H7 (cell line): ENCODE measurements at places on chromosomes 4 and X.

DNA sequence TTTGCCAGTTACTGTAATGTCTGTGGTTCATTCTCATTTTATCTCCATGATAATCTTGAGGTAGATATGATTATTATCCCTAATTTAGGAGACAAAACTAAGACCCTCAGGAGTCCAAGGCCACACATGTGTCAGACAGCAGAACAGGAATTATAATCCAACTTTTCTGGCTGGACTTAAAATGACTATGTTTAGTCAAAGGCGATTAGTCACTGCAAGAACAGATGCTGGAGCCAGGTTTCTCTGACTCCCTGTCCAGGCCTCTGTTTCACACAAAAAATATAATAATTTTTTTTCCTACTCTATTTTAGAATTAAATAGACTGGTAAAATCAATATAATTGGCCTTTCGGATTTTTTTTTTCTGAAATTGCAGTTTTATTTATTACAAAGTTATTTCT lies 56.7 kb upstream of the TMEM131L start:
- DNase-seq = no peak

DNA sequence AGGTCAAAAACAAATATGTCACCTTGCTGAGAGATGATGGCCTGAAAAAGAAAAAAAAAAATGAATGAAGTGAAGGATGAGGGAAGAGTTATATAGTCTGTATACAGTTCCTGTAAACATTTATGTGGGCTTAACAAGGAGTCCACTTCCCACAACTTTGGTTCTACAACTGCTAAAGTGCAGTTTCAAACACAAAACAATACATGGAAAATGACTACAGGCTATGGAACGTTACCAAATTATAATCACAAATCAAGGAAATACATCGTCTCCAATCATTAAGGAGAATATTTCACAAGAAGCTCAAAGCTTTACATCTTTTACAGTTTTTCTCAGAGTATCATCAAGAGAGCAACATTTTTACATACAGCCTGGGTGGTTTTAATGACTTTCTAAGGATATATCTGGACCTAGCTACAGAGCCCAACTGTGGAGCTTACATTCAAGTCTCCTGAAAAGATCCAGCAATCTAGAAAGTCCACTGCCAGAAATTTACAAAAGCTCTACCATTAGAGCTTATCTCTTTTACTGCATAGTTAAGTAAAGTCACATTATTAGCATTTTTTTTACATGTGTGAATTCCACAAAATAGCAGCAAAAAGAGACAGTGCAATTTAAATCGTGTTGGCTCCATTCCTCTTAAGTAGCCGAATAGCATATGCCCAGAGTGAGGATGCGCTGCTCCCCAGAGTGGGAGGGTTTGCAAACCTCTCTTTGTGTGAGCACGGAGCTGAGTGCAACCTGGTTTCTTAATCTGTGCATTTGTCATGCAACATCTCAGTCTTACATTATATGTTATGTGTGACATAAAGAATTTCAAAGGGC lies 128.3 kb downstream of the MANBA start:
- DNase-seq = no peak

GRCh38 chrX:103276581-103277002 lies at the start of gene TCEAL5:
Gene TCEAL5, minus strand, starts transcription at chrX:103276750. Its CDS starts 2,187 bp downstream, at chrX:103274563.
- DNase-seq = peak; percentile 47

DNA sequence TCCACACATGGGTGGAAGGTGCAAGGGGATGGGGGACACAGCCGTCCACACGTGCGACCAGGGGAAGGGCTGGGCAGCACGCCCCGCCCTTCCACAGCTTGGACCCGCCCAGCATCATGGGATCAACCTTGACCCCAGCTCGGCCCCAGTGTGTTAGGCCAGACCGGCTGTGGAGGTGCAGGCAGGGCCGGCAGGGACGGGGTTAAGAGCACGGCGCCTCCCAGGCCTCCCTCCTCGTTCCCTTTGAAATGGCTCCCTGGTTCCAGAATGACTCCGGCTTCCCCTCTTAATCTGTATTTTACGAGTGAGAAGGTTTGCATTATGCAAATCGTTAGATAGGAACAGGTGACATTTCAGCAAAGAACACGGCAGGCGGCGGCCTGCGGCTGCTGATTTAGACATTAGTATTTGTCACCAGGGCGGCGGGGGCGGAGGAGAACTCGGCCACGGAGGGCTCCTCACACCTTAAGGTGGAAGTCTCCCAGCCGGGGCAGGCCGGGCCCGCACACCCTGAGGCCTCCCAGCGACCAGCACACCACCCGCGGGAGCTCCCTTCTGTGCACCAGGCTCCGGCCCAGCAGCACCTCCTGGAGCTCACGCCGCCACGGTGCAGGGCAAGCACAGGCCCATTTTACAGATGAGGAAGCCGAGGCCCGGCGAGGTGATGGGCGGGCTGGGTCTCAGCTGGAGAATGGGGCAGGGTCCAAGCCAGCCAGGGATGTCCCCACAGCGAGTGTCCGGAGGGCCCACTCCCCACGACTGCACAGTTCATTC lies 116.1 kb downstream of the FAM53A start:
- peak; percentile 77 for DNase-seq

- DNase-seq = no peak
Measured at GRCh38 chr4:15868826-15869413, 69.6 kb downstream of the FGFBP1 start.

DNA sequence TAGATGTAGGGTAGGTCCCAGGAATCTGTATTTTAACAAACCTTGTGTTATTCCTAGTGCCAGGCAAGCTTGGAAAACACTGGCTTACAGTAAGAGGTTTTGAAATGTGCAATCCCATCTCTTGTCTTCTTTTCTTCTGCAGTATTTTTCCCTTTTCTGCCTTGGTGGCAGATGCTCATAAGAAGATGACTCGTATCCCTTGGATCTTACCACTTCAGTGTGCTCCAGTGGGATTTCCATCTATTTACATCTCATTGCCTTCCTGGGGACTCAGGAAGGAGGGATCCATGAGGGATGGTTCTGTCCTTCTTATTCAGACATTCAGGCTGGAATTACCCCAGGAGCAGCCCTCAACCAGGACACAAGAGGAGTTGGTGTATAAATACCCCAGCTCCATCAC lies 136.6 kb downstream of the NHS start:
- no peak for DNase-seq

GRCh38 chr4:122635205-122635604 lies 14.3 kb upstream of the IL21 start:
- DNase-seq = no peak

DNA sequence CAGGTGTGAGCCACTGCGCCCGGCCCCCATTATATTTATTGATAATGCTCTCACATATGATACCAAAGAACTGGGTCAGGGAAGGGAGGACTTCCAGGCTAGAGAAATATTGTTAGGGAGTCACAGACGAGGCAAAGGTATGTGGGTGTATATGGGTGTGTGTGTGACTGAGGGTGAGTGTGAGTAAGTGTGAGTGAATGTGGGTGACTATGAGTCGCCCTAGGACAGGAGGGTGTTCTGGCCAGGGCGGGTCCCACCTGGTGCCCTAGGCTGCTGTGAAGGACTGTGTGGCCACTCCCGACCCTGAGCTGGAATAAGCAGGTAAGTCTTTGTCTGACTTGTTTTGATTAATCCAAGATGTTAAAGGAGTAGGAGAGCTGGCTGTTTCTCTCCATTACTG lies 34.4 kb downstream of the RWDD4 start:
- no peak for DNase-seq

GRCh38 chrX:120749141-120749846 lies 119.4 kb upstream of the C1GALT1C1 start:
- DNase-seq = no peak

DNA sequence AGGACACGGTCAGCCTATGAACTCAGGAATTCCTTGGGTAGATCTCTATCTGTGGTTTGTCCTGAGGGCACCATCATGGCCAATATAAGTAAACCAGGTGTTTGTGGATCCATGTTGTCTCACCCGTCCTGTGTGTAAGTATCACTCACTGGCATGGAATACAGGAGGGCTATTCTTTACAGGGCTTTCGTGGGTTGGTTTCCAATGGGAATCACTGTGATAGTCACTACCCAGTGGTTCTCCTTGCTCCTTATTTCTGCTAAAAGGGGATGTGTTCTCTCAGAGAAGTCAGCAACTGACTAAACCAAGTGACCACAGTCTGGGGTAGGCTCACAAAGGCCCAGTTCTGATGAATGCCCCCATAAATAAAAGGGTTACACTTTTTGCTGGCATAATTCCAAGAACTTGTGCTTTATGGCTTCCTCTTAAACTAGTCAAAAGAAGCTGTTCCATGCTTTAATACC lies 236.7 kb upstream of the JADE1 start:
- no peak for DNase-seq

DNA sequence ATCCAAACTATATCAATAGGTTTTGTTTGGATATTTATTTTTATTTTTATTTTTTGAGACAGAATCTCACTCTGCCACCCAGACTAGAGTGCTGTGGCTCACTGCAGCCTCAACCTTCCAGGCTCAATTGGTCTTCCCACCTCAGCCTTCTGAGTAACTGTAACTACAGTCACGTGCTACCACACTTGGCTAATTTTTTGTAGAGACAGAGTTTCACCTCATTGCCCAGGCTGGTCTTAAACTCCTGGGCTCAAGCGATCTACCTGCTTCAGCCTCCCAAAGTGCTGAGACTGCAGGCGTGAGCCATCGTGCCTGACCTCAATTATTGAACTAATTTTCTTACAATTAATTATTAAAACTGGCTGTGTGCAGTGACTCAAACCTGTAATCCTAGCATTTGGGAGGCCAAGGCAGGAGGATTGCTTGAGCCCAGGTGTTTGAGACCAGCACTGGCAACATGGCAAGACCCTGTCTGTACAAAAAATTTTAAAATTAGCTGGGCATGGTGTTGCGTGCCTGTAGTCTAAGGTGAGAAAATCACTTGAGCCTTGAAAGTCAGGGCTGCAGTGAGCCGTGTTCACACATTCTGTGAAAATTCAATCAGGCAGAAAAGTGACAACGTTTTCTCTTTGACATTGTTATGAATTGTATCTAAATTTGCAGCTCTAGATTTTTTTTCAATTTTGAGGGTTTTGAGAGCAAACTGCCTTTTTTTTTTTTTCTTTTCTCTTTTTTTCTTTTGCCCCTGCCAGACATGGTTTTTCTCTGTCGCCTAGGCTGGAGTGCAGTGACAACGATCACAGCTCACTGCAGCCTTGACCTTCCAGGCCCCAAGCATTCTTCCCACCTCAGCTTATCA lies 66.0 kb downstream of the UBE2K start:
- DNase-seq = no peak

GRCh38 chrX:18640686-18641085 lies 31.2 kb downstream of the RS1 start:
- DNase-seq = peak; percentile 76

GRCh38 chr4:74823194-74823593 lies 28.9 kb upstream of the BTC start:
- no peak for DNase-seq

GRCh38 chr4:3880615-3881120 lies 114.5 kb downstream of the ADRA2C start:
- DNase-seq = no peak

DNA sequence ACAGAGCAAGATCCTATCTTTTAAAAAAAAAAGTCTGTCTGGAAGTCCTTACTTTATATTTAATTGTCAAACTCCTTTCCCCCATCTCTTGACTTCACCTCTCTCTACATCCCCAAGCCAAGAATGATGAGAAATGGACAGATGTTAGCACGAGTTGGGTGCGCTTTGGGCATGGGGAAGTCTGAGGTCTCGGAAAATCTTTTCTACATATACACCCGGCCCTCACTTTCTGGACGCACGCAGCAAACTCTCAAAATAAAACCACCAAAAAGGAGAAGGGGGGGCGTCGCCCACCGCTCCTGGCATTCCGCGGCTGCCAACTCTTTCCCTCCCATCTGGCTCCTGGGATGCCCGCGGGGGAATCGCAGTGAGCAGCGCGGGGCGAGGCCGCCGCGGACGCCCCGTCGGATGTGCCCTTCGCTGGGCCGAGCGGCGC lies 756 bp downstream of the IGFBP7 start:
- DNase-seq = no peak

GRCh38 chrX:68978255-68978654 lies 149.4 kb downstream of the EFNB1 start:
- peak; percentile 80 for DNase-seq
